HFFc6 (cell line): ENCODE measurements at places on chromosomes 13 and 19.

GRCh38 chr13:73696713-73697112, 437.5 kb downstream of the KLF12 start:
- DNase-seq = no peak

DNA sequence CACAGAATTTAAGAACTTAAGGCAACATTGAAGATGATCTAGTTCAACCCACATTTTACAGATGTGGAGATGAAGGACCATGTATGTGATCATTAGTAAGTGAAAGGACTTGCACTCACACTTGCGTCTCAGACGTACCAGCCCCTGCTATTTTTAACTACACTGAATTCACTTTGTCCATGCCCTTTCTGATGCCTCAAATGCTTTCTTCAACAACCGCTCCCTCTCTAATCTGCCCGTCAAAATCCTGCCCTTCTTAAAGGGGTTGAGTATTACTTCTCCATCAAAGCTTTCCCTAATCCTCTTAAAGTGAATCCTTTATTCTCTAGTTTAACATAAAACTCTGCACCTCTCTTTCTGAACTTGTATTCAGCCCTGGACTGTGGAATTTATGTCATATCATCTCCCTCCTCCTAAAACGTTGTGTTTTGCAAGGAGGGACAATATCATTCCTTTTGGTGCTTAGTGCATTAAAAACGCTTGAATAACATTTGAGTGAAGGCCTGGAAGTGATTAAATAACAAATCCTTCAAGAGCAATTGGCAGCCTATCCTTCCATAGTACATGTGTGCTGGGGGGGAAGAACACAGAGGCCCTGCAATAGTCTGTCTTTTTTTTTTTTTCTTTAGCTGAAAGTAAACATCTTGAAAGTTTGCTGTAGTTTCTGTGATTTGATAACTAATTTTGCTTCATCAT, 493.3 kb downstream of the LMO7 start:
- DNase-seq = no peak

DNA sequence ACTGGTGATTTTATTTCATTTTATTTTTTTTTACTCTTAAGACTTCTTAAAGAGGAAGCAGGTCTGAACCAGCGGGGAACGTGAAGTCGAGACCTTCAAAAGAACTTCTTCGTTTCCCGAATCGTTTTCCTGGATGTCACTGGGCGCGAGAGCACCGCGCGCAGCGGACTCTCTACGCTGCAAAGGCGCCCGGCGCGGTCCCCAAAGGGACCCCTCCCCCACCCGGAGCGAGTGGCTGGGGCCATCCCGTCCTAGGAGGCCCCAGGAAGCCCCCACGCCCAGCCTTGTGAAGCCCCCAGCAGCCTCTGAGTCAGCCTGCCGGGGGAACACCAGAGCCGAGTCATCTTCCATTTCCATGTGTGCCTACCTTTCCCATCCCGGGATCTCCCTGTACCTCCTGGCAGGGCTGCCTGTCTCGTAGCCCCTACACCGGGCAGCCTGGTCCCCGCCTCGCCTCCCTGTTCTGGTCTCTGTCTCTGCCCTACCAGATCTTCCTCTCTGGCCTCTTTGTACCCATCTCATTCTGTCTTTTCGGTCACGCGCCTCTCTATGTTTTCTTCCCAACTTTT, 608 bp downstream of the CD70 start:
- no peak for DNase-seq

DNA sequence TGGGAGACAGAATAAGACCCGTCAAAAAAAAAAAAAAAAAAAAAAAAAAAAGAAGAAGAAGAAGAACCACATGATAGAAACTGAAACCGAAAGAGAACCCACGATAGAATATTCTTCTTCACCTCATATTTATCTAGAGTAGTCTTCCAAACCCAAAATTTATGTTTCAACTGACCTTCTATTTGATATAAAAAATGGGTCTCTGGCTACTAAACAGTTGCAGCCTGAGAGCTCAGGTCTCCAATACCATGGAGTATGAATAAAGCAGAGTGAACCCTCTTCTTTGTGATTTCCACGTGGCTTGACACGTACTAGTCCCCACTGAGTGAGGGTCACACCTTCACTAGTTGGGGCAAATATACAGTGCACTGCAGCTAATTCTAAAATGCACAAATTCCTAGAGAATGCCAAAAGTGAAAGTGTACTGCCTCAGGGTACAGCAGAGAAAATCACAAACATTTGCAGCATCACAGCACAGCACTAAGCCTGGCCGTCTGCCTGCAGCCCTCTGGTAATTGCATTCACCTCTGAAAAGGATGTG, 30.8 kb upstream of the RFC3 start:
- peak; percentile 13 for DNase-seq

DNA sequence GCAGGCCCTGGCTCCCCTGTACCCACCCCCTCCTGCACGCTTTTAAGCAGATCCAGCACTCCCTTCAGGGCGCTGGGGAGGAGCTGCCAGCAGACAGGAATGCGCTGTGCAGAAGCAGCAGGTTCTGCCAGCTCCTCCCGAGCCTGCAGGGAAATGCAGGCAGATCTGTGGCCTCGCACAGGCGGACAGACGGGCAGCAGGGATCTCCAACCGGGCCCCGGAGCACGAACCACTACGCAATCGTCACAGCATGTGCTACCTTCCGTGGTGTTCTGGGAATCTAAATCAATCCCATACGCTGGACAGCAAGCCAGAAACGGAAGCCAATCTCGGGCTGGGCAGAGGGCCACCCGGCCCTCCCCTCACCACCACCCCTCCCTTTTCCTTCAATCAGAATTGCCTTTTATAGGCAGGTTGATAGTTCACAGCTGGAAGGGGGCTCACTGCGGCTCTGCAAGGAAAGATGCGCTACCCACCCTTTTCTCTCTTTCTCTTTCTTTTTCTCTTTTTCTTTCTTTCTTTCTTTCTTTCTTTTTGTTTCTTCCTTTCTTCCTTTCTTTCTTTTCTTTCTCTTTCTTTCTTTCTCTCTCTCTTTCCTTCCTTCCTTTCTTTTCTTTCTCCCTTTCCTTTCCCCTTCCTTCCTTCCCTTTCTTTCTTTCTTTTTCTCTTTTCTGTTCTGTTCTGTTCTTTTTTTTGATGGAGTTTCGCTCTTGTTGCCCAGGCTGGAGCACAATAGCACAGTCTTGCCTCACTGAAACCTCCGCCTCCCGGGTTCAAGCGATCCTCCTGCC, 99.9 kb downstream of the GNG7 start:
- DNase-seq = peak; percentile 92

- DNase-seq = no peak
These were observed 20.5 kb upstream of the SLC7A10 start for GRCh38 chr19:33245948-33246708.
